ENCODE measurements at places on chromosomes 16 and 17.
A peak's percentile ranks its signal among the peaks of the same experiment; 100 is the strongest.

DNA sequence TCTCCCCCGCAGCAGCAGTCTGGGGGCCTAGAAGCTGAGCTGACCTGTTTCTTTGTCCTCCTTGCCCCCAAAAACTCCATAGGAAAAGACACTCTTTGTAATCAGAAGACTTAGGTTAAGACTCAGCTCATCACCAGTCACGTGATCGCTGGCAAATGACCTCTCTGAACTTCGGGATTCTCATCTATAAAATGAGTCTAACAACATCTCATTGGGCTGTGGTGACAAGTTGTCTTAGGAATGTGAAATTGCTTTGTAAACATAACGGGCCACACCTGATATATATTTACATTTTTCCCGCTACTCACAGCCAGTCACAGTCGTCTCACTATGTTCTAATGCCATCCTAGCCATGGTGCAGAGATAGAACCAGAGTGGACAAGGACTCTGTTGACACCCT, 86.0 kb upstream of the LHX1 start:
- no peak for DNase-seq

- no peak for DNase-seq
These were observed 74.5 kb downstream of the ABCC6 start for GRCh38 chr16:16148755-16149154.

DNA sequence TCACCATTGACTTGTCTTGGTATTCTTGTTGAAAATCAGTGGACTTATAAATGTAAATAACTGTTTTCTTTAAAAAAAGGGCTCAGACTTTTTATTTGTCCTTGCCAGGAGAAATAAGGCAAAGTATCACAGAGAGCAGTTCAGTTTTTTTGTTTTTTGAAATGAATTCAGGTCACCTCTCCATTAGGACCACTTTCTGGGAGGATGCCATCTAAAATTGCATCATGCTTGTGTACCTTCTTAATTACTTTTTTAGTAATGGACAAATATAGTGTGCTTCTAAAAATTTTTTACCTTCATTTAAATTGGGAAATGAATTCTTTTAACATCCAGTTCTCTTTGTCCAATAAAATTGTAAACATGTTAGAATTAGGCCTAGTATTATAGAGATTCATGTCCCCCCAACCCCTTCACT, 210.0 kb downstream of the BCAS3 start:
- DNase-seq, result no peak

DNA sequence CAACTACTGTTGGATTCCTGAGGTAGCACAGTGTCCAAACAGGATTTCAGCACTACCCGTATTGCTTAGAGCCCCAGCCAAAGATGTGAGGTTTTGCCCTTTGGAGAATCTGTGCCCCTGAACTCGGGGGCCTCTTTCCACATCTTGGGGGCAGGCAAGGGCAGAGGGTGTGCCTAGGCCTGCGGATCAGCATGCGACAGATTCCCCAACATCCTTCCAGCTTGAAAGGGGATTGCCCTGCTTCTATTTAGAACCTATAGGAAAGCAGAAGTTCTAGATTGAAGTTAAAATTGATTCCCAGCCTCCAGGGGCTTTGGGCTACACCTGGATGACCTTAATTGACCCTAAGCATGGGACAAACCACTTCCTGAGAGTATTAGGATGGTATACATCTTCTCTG, 19.6 kb downstream of the NOD2 start:
- DNase-seq, result no peak

DNA sequence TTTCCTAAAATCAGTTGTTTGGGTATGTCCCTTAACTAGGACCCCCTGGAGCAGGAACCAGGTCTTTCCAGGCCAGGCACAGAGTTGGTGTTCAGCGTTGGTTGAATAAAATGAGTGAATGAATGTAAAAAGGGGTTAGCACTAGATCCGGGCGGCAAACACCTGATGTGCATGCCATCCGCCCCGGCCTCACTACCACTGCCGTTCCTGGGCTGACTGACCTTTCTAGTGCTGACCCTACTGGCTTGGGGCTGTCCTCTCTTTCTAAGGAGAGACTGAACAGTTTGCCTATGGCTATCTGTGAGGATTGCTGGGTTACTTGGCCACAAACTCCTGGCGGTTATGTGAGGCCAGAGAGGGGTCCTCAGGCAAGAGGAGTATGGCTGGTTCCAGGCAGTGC, 10.1 kb upstream of the PHF12 start:
- no peak for DNase-seq

GRCh38 chr17:66339561-66339960, 37.1 kb downstream of the PRKCA start:
- no peak for DNase-seq

DNA sequence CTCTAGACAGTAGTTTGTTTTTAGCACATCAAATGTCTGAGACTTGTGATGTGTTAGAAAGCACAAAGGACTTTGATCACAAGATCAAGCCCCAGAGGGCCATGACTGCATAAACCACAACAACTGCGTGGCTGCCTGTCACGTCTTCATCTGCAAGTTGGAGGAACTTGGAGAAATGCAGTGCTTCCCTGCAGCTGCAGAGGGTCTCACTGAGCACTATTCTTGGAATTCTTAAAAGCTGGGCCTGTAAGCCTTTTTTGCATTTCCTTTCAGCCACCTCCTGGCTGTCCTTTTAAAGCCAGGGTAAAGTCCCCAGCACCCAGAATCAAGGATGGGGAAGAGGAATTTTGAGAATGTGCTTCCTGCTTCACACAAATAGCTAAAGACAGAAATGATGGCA, 431.3 kb downstream of the MAF start:
- DNase-seq, result no peak

DNA sequence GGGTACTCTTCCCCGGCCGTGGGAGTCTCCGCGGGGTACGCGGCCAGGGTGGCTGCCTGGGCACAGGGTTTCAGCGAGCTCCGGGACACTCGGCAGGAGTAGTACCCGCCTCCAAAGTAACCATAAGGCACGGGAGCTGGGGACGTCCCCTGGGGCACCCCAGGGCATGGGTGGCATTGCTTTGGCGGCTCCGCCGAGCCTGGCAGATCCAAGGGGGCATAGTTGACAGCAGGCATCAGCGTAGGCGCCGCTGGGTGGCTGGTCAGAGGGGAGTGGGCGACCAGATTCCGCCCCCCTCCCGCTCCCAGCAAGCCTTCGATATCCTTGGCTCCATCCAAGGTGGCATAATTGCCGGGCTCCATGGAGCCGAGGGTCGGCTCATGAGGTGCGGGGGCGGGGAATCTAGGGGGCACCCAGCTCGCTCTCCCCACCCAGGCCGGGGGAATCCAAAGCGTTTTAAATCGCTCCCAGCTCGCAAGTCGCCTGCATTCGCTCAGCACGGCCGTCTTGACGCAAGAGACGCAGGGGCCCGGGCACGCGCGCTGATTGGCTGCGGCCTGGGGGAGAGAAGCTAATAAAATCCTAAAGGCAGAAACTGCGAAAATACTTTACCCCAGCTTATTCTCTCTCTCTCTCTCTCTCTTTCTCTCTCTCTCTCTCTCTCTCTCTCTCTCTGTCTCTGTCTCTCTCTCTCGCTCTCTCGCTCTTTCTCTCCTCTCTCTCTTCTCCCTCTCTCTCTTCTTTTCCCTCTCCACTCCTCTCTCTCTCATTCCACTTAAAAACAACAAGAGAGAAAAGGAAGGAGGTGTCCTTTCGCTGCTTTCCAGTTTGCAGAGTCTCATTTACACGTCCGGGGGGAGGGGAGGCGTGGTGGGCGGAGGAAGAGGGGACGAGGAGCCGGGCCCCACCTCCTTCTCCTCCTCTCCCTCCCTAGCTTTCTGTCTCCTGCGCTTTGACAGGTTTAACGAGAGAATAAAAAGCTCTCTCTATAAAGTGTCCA, at the start of gene HOXB13:
HOXB13 (minus strand) TSS at position 519 of the 1,000 bp plus-strand sequence; CDS start at position 362, 157 bp downstream.
- peak; percentile 34 for DNase-seq

Data from effector CD4-positive, alpha-beta T cell (primary cell).